ENCODE measurements at places on chromosomes 11 and 22. TPM values are rescaled to one million over a fixed set of nuclear protein-coding genes. Genes with fewer than 3 reads are reported as not detected.

Gene RASSF7
- 24.7 TPM for total RNA-seq

Gene GSC2
- total RNA-seq, result not detected

Gene PPP1CA
- total RNA-seq, result 248 TPM

Gene NXPE4
- not detected for total RNA-seq

Gene KCNK4
- total RNA-seq, result 0.39 TPM

Gene SLC6A5
- total RNA-seq, result not detected

GRCh38 chr22:20446383-20446970, 8.9 kb upstream of the SCARF2 start:
- no peak overlapping the region for H3K4me3 ChIP-seq
- H3K27me3 ChIP-seq, result no peaks in the 10 kb centered on the region

DNA sequence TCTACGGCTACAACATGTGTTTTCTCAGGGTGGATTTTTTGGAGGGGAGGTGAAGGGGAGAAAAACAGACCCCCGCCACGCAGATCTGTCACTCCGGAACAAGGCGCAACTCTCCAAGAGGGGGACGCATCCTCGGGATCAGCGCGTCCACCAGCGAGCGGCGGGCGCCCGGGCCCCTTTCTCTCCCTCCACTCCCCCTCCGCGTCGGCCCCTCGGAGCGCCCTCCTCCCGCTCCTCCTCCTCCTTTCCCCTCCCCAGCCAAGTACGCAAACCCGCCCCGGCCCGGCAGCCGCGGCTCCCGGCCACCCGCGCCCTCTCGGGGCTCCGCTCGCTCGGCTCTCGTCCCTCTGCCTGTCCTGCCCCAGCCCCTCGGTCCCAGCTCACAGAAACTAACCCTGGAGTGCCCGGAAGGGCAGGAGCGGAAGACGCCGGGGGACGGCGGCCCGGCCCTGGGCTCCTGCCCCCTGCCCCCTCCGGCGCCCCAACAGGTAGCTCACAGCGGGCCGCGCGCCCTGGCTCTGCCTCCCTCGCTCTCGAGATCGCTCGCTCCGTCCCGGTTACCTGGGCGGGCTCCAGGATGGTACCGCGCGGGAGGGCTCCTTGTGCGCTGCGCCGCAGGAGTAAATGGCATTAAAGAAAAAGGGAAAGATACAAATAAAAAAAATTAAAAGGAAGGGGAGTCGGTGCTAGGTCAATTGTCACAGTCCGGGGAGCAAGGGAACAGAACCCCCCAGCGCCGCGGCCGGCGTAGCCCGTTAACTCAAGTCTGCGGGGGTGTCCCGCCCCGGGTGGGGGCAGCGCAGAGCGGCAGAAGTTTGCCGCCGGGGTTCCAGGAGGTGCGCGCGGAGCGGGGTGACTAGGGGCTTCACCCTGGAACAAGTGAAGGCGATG, 131.4 kb upstream of the C11orf58 start:
- H3K36me3 ChIP-seq, result no peaks in the 10 kb centered on the region
- peak overlapping the region; percentile 10 for H3K4me3 ChIP-seq
- no peak overlapping the region for H3K27ac ChIP-seq
- peaks cover 52% of the 10 kb centered on the region for H3K4me1 ChIP-seq
- H3K27me3 ChIP-seq, result peaks cover 76% of the 10 kb centered on the region

DNA sequence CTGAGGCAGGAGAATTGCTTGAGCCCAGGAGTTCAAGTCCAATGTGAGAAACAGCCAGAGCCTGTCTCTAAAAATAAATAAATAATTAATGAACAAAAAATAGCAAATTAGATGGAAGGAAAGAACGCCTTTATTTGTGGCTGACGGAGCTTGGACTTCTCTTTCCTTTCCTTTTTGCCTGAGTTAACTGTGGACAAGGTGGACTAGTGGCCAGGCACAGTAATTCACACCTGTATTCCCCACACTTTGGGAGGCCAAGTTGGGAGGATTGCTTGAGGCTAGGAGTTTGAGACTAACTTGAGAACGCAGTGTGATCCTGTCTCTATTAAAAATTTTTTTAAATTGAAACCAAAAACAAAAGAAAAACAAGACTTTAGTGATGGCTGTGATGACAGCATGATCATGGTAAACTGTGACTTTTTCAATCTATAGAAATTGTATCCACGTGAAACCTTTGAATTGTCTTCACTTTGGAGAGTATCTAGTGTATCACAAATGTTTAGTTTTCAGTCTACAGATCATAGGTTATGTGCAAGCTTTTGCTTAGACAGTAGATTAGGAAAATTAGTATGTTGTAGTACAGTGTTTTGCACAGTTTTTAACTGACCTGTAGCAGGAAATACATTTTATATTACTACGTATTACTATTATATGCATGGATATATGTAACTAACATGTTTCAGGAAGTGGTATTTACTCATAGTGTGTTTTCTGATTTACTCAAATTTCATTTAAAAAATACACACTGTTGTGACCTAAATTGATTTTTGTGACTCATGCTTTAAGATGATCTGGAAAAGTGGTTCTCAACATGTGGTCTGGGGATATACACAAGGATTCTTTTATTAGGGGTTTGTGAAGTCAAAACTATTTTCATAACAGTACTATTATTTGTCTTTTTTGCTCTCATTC, 42.1 kb downstream of the KDM2A start:
- H3K4me3 ChIP-seq, result no peak overlapping the region
- H3K36me3 ChIP-seq, result peaks cover 3% of the 10 kb centered on the region
- no peak for DNase-seq
- no peak overlapping the region for H3K27ac ChIP-seq
- H3K4me1 ChIP-seq, result peaks cover 7% of the 10 kb centered on the region

GRCh38 chr11:28132548-28132947, 24.4 kb downstream of the METTL15 start:
- no peak overlapping the region for H3K4me3 ChIP-seq
- no peak overlapping the region for H3K27ac ChIP-seq
- no peak for DNase-seq
- H3K4me1 ChIP-seq, result no peaks in the 10 kb centered on the region

- H3K36me3 ChIP-seq, result no peaks in the 10 kb centered on the region
- no peak overlapping the region for H3K4me3 ChIP-seq
- no peak overlapping the region for H3K27ac ChIP-seq
- peaks cover 11% of the 10 kb centered on the region for H3K4me1 ChIP-seq
- no peaks in the 10 kb centered on the region for H3K27me3 ChIP-seq
These were observed 13.2 kb upstream of the RGL4 start for GRCh38 chr22:23677701-23677995.

DNA sequence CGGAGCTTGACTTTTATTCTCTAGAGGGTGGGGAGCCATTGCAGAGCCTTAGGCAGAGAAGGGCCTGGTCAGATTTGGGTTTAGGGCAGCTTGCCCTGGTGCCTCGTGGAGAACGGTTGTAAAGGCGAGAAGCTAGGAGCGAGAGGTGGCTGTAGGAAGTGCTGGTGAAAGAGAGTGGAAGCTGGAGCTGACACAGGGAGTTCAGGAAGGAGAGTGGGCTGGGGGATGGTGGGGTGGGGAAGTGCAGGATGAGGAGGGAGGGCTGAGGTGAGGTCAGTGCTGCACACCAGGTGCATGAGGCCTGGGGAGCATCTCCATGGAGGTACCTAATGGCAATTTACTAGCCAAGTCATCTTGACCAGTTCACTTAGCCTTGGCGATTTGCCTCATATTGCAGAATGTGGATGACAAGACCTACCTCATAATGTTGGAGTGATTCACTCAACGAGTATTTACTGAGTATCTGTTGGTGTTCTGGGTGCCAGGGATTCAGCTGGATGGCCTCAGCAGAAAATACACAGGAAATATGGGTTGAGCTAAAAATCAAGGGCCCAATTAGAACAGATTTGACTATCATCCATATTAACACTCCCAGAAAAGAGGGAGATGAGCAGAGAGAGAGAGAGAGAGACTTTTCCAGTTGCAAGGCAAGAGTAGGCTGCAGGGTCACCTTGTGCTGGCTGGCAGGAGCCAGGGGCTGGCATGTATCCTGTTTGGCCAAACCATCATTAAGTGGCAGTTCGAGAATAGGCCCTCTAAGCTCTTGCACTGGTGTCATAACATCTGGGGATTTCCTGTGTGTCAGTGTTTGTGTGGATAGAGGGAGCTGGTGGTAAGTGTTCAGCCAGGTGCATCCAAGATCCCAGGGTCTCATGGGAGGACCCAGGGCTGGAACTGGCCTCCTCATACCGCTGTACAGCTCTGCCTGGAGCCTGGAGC, 44.4 kb upstream of the CLDN5 start:
- no peak overlapping the region for H3K4me3 ChIP-seq
- no peaks in the 10 kb centered on the region for H3K36me3 ChIP-seq
- no peaks in the 10 kb centered on the region for H3K27me3 ChIP-seq
- H3K4me1 ChIP-seq, result no peaks in the 10 kb centered on the region
- H3K27ac ChIP-seq, result no peak overlapping the region
- DNase-seq, result no peak

DNA sequence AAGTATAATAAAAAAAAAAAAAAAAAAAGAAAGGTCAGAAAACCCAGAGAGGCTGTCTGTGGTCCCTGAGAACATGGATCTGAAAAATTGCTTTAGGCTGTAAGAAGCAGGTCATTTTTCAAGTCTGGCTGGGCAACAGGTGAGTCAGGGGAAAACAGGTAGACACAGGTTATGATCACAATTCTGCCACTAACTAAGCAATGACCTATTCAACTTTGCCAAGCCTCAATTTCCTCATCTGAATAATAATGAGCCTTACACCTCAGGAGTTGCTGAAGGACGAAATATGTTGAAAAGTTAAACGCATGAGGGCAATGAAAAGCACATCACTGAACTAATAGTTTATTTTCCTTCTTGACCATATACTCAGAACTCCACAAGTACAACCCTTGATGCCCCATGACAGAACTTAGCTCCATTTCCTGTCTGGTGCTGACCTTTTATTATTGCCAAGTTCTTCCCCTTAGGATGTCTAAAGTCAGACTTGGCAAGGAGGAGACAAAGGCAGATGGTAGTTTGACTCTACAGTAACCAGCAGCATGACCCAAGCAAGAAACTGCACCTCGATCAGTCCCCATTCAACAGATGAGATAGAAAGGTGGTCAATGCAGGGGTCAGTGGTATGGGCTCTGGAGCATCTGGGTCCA, 93.6 kb downstream of the SYN3 start:
- H3K27ac ChIP-seq, result no peak overlapping the region
- no peak overlapping the region for H3K4me3 ChIP-seq
- H3K4me1 ChIP-seq, result no peaks in the 10 kb centered on the region
- H3K36me3 ChIP-seq, result no peaks in the 10 kb centered on the region

- H3K27ac ChIP-seq, result no peak overlapping the region
- no peak for DNase-seq
- no peaks in the 10 kb centered on the region for H3K4me1 ChIP-seq
- no peaks in the 10 kb centered on the region for H3K27me3 ChIP-seq
These were observed 21.9 kb upstream of the PANX1 start for GRCh38 chr11:94106716-94107115.

DNA sequence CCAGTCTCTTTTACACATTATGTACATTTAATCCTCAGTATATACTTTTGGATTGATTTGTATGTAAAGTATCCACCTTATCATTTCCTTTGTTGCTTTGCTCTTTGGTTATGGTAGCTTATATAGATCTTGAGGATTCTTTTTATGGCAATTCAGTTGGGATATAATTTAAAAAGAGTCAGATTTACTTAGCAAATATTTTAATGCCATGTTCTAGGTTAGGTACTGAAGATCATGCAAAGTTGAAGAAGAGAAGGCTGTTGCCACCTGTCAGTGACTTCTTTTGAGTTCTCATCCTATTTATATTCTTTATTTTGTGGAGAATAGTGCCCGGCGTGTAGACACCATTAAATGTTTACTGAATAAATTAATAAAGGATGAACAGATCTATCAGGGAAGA, 279.7 kb downstream of the TMEM135 start:
- no peaks in the 10 kb centered on the region for H3K27me3 ChIP-seq
- no peak overlapping the region for H3K27ac ChIP-seq
- H3K36me3 ChIP-seq, result peaks cover 3% of the 10 kb centered on the region

GRCh38 chr11:129743112-129743815, 72.4 kb upstream of the TMEM45B start:
- H3K36me3 ChIP-seq, result no peaks in the 10 kb centered on the region
- H3K4me3 ChIP-seq, result no peak overlapping the region
- no peak for DNase-seq
- no peak overlapping the region for H3K27ac ChIP-seq

- H3K27ac ChIP-seq, result no peak overlapping the region
- H3K4me3 ChIP-seq, result no peak overlapping the region
- H3K36me3 ChIP-seq, result no peaks in the 10 kb centered on the region
- peak; percentile 37 for DNase-seq
- H3K4me1 ChIP-seq, result peaks cover 11% of the 10 kb centered on the region
- H3K27me3 ChIP-seq, result no peaks in the 10 kb centered on the region
These were observed 5.9 kb upstream of the ACY3 start for GRCh38 chr11:67656278-67656922.

GRCh38 chr11:121485216-121485615, 32.4 kb upstream of the SORL1-AS1 start:
- no peaks in the 10 kb centered on the region for H3K36me3 ChIP-seq
- H3K4me3 ChIP-seq, result no peak overlapping the region
- DNase-seq, result no peak
- no peaks in the 10 kb centered on the region for H3K27me3 ChIP-seq
- no peak overlapping the region for H3K27ac ChIP-seq

DNA sequence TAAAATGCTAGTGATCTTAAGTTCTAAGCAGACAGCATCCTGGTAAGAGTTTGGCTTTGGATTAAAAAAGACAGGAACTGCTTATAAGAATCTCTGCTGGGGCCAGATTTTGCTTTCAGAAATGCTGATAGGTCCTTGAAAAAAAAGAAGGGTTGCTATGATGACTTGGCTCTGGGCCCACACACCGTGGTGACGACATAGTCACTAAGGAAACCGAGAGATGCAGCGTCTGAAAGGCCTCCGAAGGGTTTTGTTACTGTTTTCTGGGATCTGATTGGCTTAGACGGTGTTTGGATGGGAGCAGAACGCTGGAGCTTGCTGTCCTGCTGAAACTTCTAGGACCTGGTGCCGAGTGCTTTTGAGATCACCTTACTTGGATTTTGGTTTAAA, 8.4 kb downstream of the FAM118A start:
- no peaks in the 10 kb centered on the region for H3K27me3 ChIP-seq
- peak overlapping the region; percentile 89 for H3K27ac ChIP-seq
- H3K4me1 ChIP-seq, result peaks cover 28% of the 10 kb centered on the region
- no peaks in the 10 kb centered on the region for H3K36me3 ChIP-seq

DNA sequence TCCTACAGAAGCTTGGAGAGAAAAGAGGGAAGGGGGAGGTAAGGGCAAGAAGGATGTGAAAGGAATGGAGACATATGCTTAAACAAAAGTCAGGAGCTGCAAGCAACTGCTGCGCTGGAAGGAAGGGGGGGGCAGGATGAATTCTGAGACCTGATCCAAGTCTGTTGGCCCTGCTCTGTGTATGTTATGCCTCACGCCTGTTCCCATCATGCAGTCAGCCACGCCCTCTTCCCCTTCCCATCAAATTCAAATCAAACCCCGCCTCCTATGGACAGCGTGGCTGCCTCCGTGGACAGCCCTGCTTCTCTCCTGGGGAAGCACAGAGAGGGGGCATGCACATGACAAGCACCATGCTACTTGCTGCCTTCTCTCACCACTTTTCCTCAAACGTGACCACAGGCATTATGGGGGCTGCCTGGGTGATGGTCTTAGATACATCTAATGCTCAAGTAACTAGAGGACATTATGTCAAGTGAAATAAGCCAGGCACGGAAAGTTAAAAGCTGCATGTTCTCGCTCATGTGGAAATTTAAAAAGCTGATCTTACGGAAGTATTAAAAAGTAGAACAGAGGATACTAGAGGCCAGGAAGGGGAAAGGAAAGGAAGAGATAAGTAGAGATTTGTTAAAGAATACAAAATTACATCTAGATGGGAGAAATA, 45.8 kb upstream of the CYP2D6 start:
- H3K4me1 ChIP-seq, result peaks cover 12% of the 10 kb centered on the region
- no peak overlapping the region for H3K4me3 ChIP-seq
- H3K27me3 ChIP-seq, result no peaks in the 10 kb centered on the region
- no peaks in the 10 kb centered on the region for H3K36me3 ChIP-seq
- no peak for DNase-seq
